ENCODE measurements at places on chromosomes 7 and 10.

DNA sequence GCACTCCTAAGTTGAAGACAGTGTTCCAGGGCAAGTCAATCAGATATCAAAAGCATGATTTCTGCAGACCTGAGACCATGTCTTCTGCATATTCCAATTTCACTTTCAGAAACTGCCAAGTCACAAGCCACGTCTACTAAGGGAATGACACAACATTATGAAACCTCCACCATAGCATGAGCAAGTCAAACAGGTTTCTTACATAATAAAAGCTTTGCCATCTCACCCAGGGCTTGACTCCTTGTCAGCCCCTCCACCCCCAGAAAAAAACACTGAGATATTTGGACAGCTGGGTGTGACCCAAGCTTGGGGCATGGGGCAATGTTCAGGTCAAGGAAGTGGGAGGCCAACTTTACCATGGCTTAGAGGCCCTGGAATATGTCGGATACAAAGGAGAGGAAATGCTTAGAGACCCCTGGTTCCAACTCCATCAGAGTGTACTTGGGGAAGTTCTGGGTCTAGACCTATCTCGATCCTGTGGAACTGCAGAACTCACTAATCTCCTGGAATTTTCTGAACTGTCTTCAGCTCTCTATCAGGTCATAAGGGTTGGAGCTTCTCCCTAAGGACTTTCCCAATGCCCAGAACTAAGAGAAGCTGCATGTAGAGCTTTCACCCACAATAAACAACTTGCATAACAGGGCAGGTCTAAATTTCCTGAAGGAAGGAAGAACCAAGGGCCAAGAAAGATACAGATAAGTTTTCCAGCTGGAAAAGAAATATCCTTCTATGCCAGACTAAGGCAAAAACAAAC is 80.6 kb upstream of the NAMPT start:
- H3K27ac ChIP-seq = no peak overlapping the region
- H3K4me1 ChIP-seq = no peaks in the 10 kb centered on the region
- H3K4me3 ChIP-seq = no peak overlapping the region
- no peaks in the 10 kb centered on the region for H3K36me3 ChIP-seq

DNA sequence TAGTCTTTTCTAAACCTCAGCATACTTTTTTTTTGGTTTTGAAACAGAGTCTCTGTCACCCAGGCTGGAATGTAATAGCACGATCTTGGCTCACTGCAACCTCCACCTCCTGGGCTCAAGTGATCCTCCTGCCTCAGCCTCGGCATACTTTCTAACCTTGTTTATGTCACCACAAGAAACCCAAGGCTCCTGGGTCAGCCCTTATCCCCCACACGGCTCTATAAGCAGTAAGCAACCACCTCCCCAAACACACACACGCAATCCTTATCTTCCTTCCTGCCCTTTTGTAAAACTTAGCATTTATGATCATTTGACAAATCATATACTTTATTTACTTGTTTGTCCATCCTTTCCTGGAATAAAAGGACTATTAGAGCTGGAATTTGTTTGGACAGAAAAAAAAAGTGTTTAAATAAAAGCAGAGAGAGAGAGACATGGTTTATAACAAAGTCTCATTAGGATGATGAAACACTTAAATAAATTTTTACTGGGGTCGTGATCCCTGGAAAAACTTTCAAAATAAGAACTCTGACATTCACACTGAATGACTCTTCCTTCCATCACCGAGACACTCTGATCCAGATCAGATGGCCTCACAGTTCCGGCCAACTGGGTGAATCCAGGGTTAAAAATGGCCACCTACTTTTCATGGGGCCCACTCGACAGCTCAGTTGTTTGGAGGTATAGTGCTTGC is 72.7 kb upstream of the PIK3CG start:
- no peaks in the 10 kb centered on the region for H3K4me1 ChIP-seq
- peaks cover 4% of the 10 kb centered on the region for H3K27me3 ChIP-seq
- no peaks in the 10 kb centered on the region for H3K36me3 ChIP-seq
- no peak overlapping the region for H3K4me3 ChIP-seq
- no peak overlapping the region for H3K27ac ChIP-seq

DNA sequence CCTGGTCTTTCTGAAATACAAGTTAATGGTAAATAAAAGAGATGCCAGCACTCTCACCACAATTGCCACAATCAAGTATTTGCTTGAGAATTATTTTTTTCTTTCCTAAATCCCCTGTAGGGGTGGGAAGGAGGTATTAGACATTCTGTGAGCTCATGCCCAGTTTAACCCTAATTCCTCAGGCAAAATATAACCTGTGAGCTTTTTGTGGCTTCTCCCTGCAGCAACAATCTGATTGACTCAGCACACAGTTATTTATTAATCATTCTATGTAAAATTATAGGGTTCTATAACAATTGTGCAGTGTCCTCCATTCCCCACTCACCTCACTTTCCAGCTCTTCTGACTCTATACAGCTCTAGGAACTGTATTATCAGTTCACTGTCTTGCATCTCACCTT is 66.3 kb downstream of the GLI3 start:
- H3K36me3 ChIP-seq = no peaks in the 10 kb centered on the region
- DNase-seq = peak; percentile 52
- H3K4me3 ChIP-seq = no peak overlapping the region

DNA sequence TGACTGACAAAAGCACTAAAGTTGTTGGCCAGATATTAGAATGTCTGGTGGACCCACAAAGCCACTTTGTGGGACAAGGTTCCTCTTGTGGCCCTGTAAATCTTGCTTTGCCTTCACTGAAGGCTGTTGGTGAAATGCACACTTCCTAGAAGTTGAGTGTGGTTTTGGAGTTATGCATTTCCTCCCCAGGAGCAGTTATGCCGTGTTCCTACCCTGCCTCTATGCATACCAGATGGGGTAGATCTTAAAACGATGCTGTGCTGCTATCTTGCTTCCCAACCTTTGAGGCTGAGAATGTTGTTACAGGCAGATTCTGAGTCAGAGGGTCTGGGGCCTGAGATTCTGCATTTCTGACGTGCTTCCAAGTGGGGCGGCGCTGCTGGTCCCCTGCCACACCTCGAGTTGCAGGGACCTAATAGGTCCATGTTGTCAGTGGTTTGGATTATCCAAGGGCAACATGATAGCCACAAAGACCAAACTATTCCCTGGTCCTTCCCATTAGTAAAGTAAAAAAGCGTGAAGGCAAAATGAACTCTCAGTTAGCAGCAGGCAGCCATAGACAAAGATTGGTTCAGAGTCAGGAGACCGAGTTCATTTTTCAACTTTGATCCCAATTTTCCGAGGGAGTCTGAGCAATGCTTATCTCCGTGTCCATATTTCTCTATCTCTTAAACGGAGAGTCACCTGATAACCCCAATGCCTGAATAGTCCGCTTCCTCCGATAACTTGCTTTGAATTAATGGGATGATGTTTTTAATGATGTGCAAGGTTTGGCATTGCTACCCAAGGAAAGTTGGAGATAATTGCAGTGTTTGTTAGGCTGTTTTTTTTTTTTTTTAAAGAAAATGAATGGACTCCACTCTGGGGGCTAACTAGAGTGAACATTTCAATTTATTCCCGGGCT is 55.8 kb downstream of the CDHR3 start:
- DNase-seq = no peak
- H3K27ac ChIP-seq = no peak overlapping the region
- no peaks in the 10 kb centered on the region for H3K27me3 ChIP-seq
- H3K36me3 ChIP-seq = no peaks in the 10 kb centered on the region
- no peak overlapping the region for H3K4me3 ChIP-seq

GRCh38 chr7:3591944-3592343 is 290.9 kb downstream of the SDK1 start:
- H3K4me3 ChIP-seq = no peak overlapping the region
- no peak overlapping the region for H3K27ac ChIP-seq
- no peaks in the 10 kb centered on the region for H3K27me3 ChIP-seq
- no peaks in the 10 kb centered on the region for H3K36me3 ChIP-seq
- peaks cover 5% of the 10 kb centered on the region for H3K4me1 ChIP-seq

DNA sequence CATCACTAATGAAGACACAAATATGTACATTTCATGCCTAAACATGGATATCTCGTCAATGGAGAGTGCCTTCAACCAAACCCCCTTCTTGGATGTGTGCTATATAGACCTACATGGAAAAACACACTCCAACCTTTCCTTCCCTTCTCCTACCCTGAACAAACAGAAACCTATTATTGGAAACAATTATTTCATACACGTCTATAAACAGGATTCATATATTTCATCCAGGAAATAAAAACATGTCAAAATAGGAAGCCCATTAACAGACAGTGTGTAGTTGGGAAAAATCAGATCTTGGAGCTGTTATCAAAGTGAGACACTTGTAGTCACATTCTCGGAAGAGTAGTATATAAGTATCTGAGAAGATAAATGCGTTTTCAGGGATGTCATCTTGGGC is 81.1 kb downstream of the NRP1 start:
- no peak overlapping the region for H3K4me3 ChIP-seq
- peaks cover 5% of the 10 kb centered on the region for H3K36me3 ChIP-seq
- H3K27ac ChIP-seq = peak overlapping the region; percentile 67
- H3K4me1 ChIP-seq = peaks cover 34% of the 10 kb centered on the region

DNA sequence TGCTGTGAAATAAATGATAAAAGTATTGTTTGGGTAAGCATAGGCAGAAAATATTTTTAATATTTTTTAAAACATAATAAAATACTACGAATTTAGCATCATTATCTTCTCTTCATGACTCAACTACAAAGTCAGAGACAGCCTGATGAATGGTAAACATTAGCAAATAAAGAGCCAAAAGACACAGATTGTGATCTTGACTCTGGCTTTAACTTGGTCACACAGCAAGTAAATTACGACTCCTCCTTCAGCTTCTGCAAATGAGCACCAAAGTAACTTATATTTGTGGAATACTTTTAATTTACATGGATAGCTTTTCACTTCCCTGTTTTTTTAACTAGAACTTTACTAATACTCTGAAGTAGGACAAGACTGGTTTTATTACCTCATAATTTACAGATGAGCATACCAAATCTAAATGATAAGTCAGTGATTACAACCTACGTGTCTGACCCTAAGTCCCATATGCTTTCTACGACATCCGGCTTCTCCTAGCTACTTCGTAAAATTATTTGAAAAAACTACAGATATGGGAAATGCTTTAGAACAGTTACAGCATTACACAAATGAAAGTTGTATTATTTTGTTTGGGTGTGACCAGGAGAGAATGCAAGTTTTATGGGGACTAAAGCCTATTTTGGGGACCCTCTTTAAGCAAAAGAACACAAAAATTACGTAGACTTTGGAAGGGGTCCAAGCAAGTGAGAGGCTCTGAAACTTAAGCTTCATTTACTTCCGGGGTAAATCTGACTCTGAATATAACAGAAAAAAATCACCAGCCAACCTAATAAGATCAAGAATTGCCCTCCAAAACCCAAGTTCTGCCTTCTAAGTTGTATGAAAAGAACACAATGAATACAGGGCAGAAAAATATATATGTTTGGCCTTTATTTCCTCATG is 133.8 kb downstream of the CPEB3 start:
- no peak overlapping the region for H3K4me3 ChIP-seq
- H3K27ac ChIP-seq = no peak overlapping the region
- no peaks in the 10 kb centered on the region for H3K27me3 ChIP-seq
- H3K4me1 ChIP-seq = no peaks in the 10 kb centered on the region
- no peaks in the 10 kb centered on the region for H3K36me3 ChIP-seq

GRCh38 chr7:130240240-130240639 is 26.4 kb upstream of the CPA2 start:
- no peaks in the 10 kb centered on the region for H3K36me3 ChIP-seq
- H3K4me3 ChIP-seq = no peak overlapping the region
- H3K4me1 ChIP-seq = peaks cover 12% of the 10 kb centered on the region
- no peaks in the 10 kb centered on the region for H3K27me3 ChIP-seq
- no peak overlapping the region for H3K27ac ChIP-seq

- H3K4me1 ChIP-seq = no peaks in the 10 kb centered on the region
- DNase-seq = no peak
- no peaks in the 10 kb centered on the region for H3K27me3 ChIP-seq
- H3K27ac ChIP-seq = no peak overlapping the region
Observed at GRCh38 chr7:150361807-150362621, 6.6 kb upstream of the REPIN1 start.

DNA sequence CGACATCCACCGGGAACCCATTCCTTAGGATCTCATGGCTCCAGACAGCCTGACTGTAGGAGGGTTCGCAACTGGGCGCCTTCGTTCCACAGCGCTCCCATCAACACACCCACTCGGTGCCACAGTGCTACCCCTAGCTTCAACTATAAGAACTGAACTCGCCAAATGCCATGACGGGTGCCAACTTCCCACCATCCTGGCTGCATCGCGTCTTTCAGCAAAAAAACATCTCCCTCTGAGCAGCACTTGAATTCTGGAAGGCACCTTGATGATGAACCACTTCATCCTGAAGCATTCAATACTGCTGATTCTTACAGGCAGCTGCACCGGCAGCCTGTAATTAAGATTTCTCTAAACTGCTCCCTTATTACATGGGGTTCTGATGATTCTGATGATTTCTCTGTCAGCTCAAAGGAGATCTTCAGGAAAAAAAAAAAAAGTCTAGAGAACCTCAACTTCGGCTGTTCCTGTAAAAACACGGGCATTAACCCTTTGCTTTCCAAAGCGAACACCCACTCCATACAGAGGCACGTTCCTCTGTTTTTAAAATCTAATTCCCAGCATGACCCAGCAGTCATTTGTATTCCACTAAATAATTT is 1.3 kb downstream of the CYTH3 start:
- H3K27me3 ChIP-seq = no peaks in the 10 kb centered on the region
- peaks cover 5% of the 10 kb centered on the region for H3K36me3 ChIP-seq
- peaks cover 19% of the 10 kb centered on the region for H3K4me1 ChIP-seq

DNA sequence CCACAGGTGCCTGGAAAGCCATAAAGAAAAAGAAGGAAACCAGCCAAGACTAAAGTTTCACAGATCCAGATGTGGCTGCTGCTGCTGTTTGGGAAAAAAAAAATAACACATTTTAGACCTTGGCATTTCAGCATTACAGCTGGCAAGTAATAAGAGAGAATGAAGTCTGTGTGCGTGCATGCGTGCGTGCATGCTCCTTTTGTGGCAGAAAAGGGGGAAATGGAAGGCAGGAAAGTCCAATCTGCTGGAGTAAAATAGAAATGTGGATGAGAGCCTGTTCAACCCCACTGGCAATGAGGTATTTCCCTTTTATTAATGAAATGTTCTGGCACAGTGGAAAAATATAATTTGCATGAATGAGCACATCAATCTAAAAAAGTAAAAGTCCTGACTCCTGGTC is 137.0 kb upstream of the SEMA3A start:
- no peaks in the 10 kb centered on the region for H3K27me3 ChIP-seq
- H3K36me3 ChIP-seq = no peaks in the 10 kb centered on the region
- H3K4me3 ChIP-seq = no peak overlapping the region
- no peaks in the 10 kb centered on the region for H3K4me1 ChIP-seq

GRCh38 chr7:24800667-24801066 is 43.4 kb upstream of the GSDME start:
- no peak for DNase-seq
- no peaks in the 10 kb centered on the region for H3K27me3 ChIP-seq
- no peak overlapping the region for H3K4me3 ChIP-seq
- no peaks in the 10 kb centered on the region for H3K4me1 ChIP-seq
- no peak overlapping the region for H3K27ac ChIP-seq

- H3K27ac ChIP-seq = no peak overlapping the region
- DNase-seq = no peak
- no peaks in the 10 kb centered on the region for H3K27me3 ChIP-seq
- H3K4me1 ChIP-seq = no peaks in the 10 kb centered on the region
- H3K36me3 ChIP-seq = no peaks in the 10 kb centered on the region
Observed at GRCh38 chr7:77455321-77455720, 39.2 kb upstream of the GSAP start.

GRCh38 chr7:22351878-22352277 is 5.1 kb downstream of the RAPGEF5 start:
- H3K4me3 ChIP-seq = no peak overlapping the region
- no peak overlapping the region for H3K27ac ChIP-seq
- H3K27me3 ChIP-seq = no peaks in the 10 kb centered on the region
- peaks cover 28% of the 10 kb centered on the region for H3K4me1 ChIP-seq

GRCh38 chr10:119817991-119818888 is 54.4 kb downstream of the MCMBP start:
- peak; percentile 19 for DNase-seq
- no peaks in the 10 kb centered on the region for H3K27me3 ChIP-seq
- H3K36me3 ChIP-seq = peaks cover 8% of the 10 kb centered on the region
- no peak overlapping the region for H3K4me3 ChIP-seq
- no peak overlapping the region for H3K27ac ChIP-seq

All from keratinocyte (primary cell).